ENCODE measurements at places on chromosomes 2 and 18. TPM values are rescaled to one million over a fixed set of nuclear protein-coding genes. Genes with fewer than 3 reads are reported as not detected.

DNA sequence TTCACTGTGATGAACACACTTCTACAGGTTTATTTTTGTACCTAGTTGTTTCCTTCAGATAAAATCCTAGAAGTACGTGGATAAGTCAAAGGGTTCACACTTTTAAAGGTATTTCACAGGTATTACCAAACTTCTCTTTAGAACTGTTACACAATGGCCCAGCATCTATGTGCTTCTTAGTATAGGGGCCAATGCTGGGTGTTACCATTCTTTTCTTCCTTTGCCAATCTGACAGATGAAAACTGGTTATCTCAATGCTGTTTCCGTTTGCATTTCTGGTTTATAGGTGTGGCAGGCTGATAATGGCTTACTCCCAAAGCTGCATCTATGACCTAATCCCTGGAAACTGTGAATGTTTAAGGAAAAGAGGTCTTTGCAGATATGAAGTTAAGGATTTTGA is 2.8 kb upstream of the TCF7L1 start:
- no peaks in the 10 kb centered on the region for H3K4me1 ChIP-seq
- H3K4me3 ChIP-seq: no peak overlapping the region
- no peak overlapping the region for H3K27ac ChIP-seq
- no peak for DNase-seq

DNA sequence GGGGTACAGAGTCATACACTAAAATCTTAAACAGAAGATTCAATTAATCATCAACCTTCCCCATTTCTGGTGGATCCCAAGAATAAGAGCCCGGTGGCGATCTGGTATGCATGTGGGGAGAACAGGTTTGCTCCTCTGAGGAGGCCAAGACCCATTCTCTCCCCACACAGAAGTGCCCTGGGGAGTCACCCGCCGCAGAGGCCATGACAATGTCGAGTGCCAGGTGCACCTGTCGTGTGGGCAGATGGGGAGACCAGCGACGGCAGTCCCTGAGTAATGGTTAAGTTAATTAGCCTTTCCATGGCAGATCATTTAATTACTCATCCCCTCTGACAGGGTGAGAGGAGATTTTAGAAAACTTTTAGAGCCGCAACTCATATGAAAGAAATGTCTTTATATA is 345.0 kb downstream of the NCKAP5 start:
- DNase-seq: no peak
- no peaks in the 10 kb centered on the region for H3K36me3 ChIP-seq
- no peaks in the 10 kb centered on the region for H3K4me1 ChIP-seq
- no peak overlapping the region for H3K27ac ChIP-seq
- no peaks in the 10 kb centered on the region for H3K27me3 ChIP-seq

- DNase-seq: no peak
- no peaks in the 10 kb centered on the region for H3K36me3 ChIP-seq
- H3K4me3 ChIP-seq: no peak overlapping the region
- H3K27me3 ChIP-seq: no peaks in the 10 kb centered on the region
- no peaks in the 10 kb centered on the region for H3K4me1 ChIP-seq
Measured at GRCh38 chr18:75525331-75525730, 97.8 kb upstream of the SMIM21 start.

DNA sequence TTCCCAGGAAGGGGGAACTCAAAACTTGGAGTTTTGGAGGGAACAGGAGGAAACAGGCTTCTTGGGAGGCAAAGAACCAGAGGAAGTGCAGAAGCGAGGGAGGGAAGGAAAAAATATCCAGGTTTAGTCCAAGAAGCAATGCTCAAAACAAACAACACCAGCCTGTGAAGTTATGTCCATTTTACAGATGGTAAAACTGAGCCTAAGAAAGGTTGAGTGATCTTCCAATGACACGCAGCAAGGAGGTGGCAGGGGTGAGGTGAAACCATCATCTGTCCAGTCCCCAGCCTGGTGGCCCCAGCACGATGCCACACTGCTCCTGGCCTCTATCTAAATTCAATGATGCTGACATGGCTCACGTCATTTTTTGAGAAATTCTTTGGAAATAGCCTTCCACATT is 10.8 kb downstream of the DNMT3A start:
- H3K27ac ChIP-seq: no peak overlapping the region
- no peak for DNase-seq
- peaks cover 11% of the 10 kb centered on the region for H3K4me1 ChIP-seq
- H3K4me3 ChIP-seq: no peak overlapping the region
- no peaks in the 10 kb centered on the region for H3K36me3 ChIP-seq
- H3K27me3 ChIP-seq: no peaks in the 10 kb centered on the region

DNA sequence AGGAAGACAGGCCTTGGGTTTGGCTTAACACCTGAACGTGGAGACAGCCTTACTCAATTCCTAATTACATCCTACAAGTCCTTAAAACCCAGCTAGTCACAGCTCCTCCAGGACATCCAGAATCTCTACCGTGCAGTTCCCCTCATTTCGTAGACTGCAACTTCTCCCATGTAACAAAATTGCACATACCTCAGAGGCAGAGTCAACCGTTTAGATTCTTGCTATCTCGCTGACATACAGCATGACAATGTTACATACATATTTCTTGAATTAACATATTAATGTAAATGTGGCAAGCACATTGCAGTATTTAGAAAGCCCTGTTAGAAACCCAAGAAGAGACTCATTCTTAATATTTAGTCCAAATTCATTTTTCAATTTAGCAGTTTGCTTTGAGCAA is 358.7 kb downstream of the SETBP1 start:
- no peak overlapping the region for H3K27ac ChIP-seq
- no peaks in the 10 kb centered on the region for H3K4me1 ChIP-seq
- no peaks in the 10 kb centered on the region for H3K36me3 ChIP-seq
- H3K27me3 ChIP-seq: no peaks in the 10 kb centered on the region
- no peak for DNase-seq
- H3K4me3 ChIP-seq: no peak overlapping the region

- no peak overlapping the region for H3K4me3 ChIP-seq
- H3K4me1 ChIP-seq: no peaks in the 10 kb centered on the region
- no peak for DNase-seq
- no peak overlapping the region for H3K27ac ChIP-seq
- H3K27me3 ChIP-seq: no peaks in the 10 kb centered on the region
Measured at GRCh38 chr2:1935476-1935875, 191.2 kb upstream of the PXDN start.

- no peaks in the 10 kb centered on the region for H3K36me3 ChIP-seq
- H3K4me3 ChIP-seq: no peak overlapping the region
- DNase-seq: no peak
- no peaks in the 10 kb centered on the region for H3K4me1 ChIP-seq
- H3K27ac ChIP-seq: no peak overlapping the region
Measured at GRCh38 chr2:180033993-180034894, 27.1 kb upstream of the CWC22 start.

- DNase-seq: no peak
- no peaks in the 10 kb centered on the region for H3K4me1 ChIP-seq
- peak within 1 kb of the TSS; percentile 50 for H3K27ac ChIP-seq
- no peaks in the 10 kb centered on the region for H3K27me3 ChIP-seq
- H3K4me3 ChIP-seq: peak within 1 kb of the TSS; percentile 45
- no peaks in the 10 kb centered on the region for H3K36me3 ChIP-seq
Measured at GRCh38 chr2:241858206-241859016, at the start of gene PDCD1. PDCD1 (minus strand) TSS chr2:241858894; CDS start chr2:241858838, 56 bp downstream.

DNA sequence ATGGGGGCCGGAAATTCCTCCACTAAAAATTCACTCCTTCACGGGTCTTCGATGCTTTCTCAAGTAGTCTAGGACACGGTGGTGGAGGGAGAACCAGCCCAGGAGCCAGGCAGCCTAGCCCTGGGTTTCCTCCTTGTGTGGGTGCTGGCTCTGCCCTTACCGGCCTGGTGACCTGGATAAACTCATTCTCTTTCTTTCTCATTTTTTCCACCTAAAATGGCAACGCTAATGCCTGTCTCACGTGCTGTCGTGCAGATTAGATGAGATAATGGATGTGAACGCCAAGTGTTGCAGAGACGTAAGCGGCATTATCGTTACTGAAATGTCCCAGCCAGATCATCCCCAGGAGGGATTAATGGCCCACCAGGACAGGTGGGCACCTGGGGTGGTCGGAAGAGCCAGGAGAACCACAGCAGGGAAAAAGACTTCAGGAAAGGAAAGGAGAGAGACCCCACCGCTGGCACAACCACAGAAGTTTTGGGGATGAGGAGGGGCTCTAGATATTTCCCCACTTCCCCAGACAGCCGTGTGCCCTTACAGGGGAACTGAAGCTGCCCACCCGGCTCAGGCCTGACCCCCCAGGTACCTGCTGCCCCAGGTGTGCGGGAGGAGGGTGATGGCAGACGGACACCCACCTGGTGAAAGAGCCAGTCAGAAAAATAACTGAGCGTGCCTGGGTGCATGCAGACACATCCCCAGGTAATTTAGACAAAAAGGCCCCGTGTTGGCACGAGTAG is 100.8 kb upstream of the ASAP2 start:
- no peak overlapping the region for H3K27ac ChIP-seq
- H3K4me3 ChIP-seq: no peak overlapping the region
- H3K36me3 ChIP-seq: no peaks in the 10 kb centered on the region
- no peak for DNase-seq

DNA sequence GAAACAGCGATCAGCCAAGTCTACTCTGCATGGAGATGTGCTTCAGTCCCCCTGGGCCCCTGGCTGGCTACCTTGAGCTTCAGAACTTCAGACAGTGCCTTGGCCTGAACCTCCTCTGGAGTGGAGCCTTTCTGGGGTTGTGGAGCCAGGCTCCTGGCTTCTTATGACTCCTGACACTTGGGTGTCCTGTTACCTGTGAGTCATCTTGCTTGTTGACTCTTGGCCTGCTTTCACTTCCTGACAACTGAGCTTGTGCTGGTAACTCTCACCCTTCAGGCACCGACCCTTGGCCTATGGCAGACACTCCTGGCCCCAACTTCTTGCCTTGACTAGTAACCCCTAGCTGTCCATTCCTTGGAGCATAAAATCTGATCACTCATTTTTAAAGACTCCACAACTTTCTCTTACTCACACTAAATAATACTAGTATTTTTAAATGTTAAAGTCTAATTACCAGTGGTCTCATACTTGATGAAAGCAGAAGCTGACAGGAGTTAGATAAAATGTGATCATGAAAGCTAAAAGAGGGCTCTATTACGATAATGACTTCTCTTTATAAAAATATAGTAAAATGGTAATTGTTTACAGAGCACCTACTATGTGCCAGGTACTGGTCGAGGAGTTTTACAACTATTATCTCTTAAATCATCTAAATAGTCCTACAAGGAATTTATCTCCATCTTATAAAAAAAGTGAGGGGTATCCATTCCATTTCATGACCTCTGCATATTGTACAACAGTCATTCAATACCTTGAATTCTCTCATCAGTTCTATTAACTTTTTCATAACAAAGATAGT is 46.3 kb upstream of the VIT start:
- peak; percentile 78 for DNase-seq
- no peak overlapping the region for H3K4me3 ChIP-seq
- H3K4me1 ChIP-seq: no peaks in the 10 kb centered on the region
- H3K36me3 ChIP-seq: no peaks in the 10 kb centered on the region
- no peaks in the 10 kb centered on the region for H3K27me3 ChIP-seq
- no peak overlapping the region for H3K27ac ChIP-seq

- no peak overlapping the region for H3K27ac ChIP-seq
- H3K36me3 ChIP-seq: no peaks in the 10 kb centered on the region
- no peaks in the 10 kb centered on the region for H3K4me1 ChIP-seq
- no peak overlapping the region for H3K4me3 ChIP-seq
- no peaks in the 10 kb centered on the region for H3K27me3 ChIP-seq
Measured at GRCh38 chr18:5582076-5582475, 38.3 kb upstream of the EPB41L3 start.

- H3K27ac ChIP-seq: no peak overlapping the region
- no peak overlapping the region for H3K4me3 ChIP-seq
- no peaks in the 10 kb centered on the region for H3K4me1 ChIP-seq
- no peaks in the 10 kb centered on the region for H3K27me3 ChIP-seq
- H3K36me3 ChIP-seq: no peaks in the 10 kb centered on the region
Measured at GRCh38 chr2:129711816-129712675, 267.4 kb upstream of the RAB6C start.

DNA sequence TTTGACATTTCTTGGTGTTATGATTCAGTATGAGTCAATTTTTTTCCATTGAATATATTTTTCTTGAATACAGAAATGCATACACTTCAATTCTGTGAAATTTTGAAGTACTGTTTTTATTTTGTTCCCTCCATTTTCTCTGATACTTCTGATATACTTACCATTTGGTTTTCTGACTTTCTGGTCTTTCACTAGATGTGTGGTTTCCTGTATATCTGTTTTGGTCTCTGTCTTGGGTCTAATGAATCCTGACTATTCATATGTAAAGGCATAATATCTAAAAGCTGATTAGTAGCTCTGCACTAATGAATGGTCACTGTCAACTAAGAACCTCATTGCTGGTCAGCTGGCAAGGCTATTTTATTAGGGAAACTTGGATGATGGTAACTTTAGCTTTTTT is 345.6 kb downstream of the GRB14 start:
- H3K4me1 ChIP-seq: no peaks in the 10 kb centered on the region
- no peak for DNase-seq
- H3K36me3 ChIP-seq: no peaks in the 10 kb centered on the region
- H3K27me3 ChIP-seq: no peaks in the 10 kb centered on the region
- H3K27ac ChIP-seq: no peak overlapping the region

DNA sequence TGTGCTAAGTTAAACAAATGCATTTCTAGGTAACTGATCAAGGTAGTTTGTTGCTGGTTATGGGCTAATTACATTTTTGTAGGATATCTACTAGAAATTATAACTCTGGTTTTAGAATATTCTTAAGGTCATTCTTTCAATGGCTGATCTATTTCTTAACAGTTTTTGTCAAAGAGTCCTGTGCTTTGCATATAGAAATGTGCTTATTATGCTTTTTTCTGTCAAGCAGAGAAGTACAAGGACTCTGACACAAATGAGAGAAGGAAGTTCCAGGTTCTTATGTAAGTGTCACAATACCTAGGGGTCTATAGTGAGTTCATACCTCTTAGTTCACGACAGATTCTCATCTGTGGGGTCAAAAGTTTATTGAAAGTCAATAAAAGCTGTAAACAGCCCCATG is 88.4 kb downstream of the MYO3B start:
- no peak overlapping the region for H3K27ac ChIP-seq
- no peaks in the 10 kb centered on the region for H3K36me3 ChIP-seq
- H3K4me1 ChIP-seq: no peaks in the 10 kb centered on the region

GRCh38 chr2:44753552-44754285 is 187.8 kb upstream of the SIX3 start:
- H3K27ac ChIP-seq: no peak overlapping the region
- no peak overlapping the region for H3K4me3 ChIP-seq
- H3K4me1 ChIP-seq: no peaks in the 10 kb centered on the region
- no peaks in the 10 kb centered on the region for H3K36me3 ChIP-seq
- no peaks in the 10 kb centered on the region for H3K27me3 ChIP-seq
- DNase-seq: no peak

The TLX2 gene
- total RNA-seq: 1.7 TPM

The GAREM2 gene
- total RNA-seq: not detected

The DNAJC5G gene
- not detected for total RNA-seq

The LRRC30 gene
- total RNA-seq: not detected
